M059J (cell line): ENCODE measurements at places on chromosomes 11 and 22. TPM values are rescaled to one million over a fixed set of nuclear protein-coding genes. Genes with fewer than 3 reads are reported as not detected.
A peak's percentile ranks its signal among the peaks of the same experiment; 100 is the strongest.

- DNase-seq, result peak; percentile 75
Observed at GRCh38 chr22:41001722-41002122, 50.5 kb downstream of the RBX1 start.

- DNase-seq, result no peak
Observed at GRCh38 chr11:65777821-65778361, 2.9 kb downstream of the AP5B1 start.

NTM gene
- 0.96 and 1.5 TPM in 2 replicates for total RNA-seq

GRCh38 chr11:33642461-33643166 lies 58.0 kb downstream of the C11orf91 start:
- no peak for DNase-seq

- DNase-seq, result no peak
Observed at GRCh38 chr11:111297696-111298095, 650 bp upstream of the POU2AF3 start.

- no peak for DNase-seq
Observed at GRCh38 chr11:69241075-69241740, 52.7 kb upstream of the MYEOV start.

IFITM1 gene
- total RNA-seq, result 1,883 and 3,156 TPM in 2 replicates

DNA sequence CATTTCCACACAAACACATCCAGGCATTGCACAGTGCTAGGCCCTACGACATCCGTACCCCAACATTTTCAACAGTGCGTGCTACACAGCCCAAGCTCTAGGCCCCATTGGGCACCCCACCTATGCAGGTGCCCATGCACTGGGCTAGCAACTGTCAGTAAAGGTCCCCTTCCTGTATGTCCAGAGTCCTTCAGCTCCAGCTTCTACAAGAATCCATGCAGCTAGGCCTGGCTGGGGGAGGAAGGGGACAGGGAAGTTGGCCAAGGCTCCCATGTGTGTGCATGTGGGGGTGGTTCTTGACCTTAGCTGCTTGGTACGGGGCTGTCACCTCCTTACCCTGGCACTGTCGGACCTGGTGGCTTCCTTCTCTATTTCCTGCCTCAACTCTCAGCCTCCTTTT lies 1.3 kb downstream of the B3GAT1 start:
- no peak for DNase-seq

WBP2NL gene
- total RNA-seq, result 0.54 TPM in 1 of 2 replicates, not detected in the other

- DNase-seq, result no peak
Observed at GRCh38 chr11:77179048-77179447, 51.0 kb downstream of the MYO7A start.

DNA sequence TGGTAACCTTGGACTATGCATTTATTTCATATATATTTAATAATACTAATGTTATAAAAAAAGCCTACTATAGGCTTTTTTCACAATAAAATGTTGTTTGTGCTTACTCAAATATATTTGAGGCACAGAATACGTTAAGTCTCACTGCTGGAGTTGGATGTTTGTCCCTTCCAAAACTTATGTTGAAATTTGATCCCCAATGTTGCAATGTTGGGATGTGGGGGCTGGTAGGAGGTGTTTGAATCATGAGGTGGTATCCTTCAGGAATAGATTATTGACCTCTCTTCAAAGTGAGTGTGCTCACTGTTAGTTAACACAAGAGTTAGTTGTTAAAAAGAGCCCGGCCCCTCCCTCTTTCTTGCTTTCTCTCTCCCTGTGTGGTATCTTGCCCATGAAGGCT lies 1295.9 kb downstream of the JRKL start:
- no peak for DNase-seq

DNA sequence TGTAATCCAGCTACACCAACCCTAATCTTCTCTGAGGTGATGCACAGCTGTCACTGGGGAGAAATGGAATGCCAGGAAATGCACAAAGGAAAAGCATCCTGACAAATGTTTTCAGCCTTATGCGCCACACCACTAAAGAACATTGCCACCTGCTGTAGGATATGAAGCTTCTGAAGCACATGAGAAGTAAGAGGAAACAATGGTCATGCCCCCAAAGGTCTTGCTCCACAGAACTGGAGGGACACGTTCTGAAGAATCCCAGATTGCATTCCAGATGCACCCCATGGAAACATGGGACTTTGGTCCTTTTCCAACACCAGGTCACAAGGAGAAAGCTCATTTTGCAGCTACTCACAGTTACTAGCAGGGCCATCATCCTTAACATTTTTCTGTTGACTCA lies 48.7 kb upstream of the ZBED5 start:
- peak; percentile 58 for DNase-seq

DNA sequence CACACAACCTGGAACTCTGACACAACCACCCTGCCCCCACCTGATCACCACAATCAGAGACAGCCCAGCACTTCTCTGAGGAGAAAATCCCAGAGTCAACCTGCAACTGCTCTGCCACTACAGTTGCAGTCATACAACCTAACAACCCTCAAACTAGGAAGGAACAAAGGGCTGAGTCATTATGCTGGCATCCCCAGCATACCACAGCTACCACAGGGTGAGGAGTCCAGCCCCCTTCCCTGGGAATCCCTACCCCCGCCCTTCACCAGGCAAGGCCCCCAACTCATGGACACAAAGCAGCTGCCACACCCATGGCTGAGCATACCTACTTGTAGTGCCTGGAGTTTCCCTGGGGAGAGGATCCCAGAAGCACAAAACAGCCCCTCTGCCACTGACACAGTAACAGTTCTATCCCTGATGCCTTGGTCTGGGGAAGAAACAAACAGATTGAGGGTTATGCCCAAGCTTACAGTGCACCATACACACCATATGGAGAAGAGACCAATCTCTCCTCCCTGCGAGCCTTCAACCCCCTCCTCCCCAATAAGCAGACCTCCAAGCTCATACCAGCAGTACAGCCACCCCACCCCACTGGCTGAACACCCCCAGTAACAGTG lies 68.5 kb upstream of the C11orf58 start:
- DNase-seq, result peak; percentile 62

RIMBP3B gene
- total RNA-seq, result 0.02 and 0.57 TPM in 2 replicates
